AG10803 (cell line): ENCODE measurements at places on chromosomes 4 and X.

- peak; percentile 48 for DNase-seq
Observed at GRCh38 chrX:85922821-85923220, 124.5 kb downstream of the CHM start.

DNA sequence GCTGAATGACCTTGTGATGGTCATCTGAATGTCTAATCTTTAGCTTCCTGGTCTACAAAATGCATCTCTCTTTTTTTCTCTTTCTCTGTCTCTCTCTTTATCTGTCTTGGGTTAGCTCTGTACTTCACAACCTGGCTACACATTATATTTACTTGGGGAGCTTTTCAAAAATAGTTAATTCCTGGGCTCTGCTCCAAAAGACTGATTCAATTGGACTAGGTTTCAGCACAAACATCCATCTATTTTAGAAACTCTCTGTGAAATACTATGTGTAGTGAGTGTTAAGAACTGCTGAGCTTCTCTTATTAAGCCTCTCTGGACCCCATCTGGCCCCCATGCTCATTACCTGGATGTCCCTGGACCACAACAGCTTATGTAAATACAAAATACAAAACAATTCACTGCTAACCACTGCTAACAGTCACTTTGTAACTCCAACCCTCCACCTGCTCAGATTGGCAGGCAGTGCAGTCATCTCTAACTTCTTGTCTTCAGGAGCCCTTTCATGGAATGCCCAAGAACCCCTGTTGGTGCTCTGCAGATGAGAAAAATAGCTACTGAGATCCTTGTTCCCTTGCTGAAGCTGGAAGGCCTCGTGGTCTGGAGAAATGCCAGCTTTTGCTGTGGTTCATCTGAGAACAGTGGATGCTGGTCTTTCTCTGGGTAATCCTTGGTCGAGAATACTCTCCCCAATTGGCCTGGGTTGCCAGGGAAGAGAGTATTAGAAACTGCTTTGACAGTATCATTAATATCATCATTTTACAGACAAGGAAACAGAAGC is 14.8 kb upstream of the BOD1L1 start:
- DNase-seq = peak; percentile 37

GRCh38 chr4:65538571-65538970 is 131.7 kb downstream of the EPHA5 start:
- DNase-seq = no peak

- peak; percentile 60 for DNase-seq
Observed at GRCh38 chr4:56804551-56804950, 16.9 kb downstream of the SPINK2 start.

- no peak for DNase-seq
Observed at GRCh38 chr4:61336488-61336887, 136.4 kb downstream of the ADGRL3 start.
